ENCODE measurements at places on chromosomes 3 and 15. TPM values are rescaled to one million over a fixed set of nuclear protein-coding genes. Genes with fewer than 3 reads are reported as not detected.

RBP2 gene
- not detected for total RNA-seq

DNA sequence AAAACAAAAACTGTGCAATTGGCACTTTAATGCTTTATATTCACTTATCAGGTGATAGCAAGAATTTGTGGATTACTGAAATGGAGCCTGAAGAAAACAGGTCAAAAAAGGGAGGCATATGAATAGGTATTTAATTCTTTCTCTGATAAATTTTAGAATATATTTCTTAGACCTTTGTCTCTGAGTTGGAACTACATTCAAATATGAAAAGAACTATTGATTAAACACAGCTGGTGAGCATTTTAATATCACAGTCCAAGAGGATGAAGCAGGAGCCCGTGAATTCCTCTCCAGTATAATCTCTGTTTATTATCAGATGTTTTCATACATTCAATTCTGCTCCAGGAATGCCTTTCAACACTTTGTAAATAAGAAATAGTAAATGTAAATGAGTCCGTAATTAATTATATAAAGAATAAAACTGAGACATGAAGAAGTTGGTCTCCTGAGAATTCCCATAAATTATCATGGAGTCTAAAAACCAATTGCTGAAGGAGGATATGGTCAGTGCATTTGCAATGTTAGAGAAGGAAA is 86.3 kb upstream of the ARHGEF26 start:
- DNase-seq: no peak

SEMA6D gene
- total RNA-seq: 3.0 TPM

DNA sequence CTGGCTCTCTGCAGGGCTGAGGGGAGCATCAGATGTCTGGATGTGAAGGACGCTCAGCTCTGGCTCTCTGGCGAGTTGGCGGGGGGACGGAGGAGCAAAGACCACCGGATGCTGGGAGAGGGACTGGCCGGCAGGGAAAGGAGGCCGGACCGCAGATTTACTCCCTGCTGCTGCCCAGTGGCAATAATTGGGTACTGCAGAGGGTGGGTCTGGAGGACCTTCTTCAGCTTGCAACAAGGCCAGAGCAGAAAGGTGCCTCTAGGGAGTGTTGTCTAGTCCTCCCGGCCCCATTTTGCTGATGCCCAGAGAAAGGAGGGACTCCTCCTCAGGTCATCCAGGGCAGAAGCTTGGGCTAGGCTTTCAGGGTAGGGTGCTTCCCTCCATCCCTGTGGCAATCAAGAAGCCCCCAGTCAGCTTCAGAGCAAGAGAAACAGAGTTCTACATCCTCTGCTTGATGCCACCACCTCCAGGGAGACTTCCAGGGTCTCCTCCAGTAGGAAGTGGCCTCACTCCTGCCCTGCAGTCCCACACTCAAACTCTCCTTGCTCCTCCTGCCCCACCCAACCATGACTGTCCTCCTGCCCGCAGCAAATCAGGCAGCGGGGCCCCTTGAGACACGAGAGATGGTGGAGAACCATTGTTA is 20.3 kb upstream of the CSPG4 start:
- no peak for DNase-seq
